H7 (cell line): ENCODE measurements at places on chromosomes 12 and 14.
A peak's percentile ranks its signal among the peaks of the same experiment; 100 is the strongest.

DNA sequence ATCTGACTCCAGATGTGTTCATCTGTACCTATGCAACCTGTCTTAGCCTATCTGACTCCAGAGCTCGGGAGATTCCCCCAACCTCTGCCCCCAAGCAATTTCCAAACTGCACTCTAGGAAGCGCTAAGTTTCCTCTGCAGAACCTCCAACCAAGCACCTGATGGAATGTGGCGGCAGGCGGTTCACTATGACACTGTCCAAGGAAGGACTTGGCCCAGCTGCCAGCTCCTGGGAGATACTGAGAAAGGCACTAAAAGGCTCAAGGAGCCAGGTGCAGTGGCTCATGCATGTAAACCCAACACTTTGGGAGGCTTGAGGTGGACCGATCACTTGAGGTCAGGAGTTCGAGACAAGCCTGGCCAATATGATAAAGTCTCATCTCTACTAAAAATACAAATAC lies 244.0 kb downstream of the BCL11B start:
- DNase-seq, result no peak

- DNase-seq, result no peak
These were observed 390.7 kb downstream of the SYT1 start for GRCh38 chr12:79255288-79255687.

- DNase-seq, result peak; percentile 30
These were observed 1124.7 kb downstream of the FLRT2 start for GRCh38 chr14:86654558-86655184.

DNA sequence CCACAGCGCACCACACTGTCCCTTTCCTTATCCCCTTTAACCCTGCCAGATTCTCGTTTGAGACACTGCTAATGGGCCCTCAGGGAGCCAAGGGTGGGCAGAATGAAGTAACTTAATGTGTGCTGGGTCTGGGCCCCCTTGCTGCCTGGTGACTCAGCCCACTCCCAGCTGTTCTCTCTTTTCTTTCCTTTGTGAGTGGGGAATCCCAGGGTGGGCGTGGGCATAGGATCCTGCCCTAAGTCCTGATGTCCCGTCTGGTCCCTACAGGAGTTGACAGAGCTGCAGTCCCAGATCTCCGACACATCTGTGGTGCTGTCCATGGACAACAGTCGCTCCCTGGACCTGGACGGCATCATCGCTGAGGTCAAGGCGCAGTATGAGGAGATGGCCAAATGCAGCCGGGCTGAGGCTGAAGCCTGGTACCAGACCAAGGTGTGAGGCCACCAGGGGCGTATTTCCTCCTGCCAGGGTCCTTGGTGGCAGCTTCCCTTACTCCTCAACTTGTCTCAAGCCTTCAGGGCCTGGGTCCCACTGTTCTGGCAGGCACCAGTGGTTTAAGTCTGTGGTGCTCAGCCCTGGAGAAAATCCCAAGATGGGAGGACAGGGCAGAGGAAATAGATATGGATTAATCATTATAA lies 8.3 kb downstream of the KRT7 start:
- DNase-seq, result no peak

GRCh38 chr14:82238649-82239048 lies 705.0 kb upstream of the SEL1L start:
- no peak for DNase-seq

DNA sequence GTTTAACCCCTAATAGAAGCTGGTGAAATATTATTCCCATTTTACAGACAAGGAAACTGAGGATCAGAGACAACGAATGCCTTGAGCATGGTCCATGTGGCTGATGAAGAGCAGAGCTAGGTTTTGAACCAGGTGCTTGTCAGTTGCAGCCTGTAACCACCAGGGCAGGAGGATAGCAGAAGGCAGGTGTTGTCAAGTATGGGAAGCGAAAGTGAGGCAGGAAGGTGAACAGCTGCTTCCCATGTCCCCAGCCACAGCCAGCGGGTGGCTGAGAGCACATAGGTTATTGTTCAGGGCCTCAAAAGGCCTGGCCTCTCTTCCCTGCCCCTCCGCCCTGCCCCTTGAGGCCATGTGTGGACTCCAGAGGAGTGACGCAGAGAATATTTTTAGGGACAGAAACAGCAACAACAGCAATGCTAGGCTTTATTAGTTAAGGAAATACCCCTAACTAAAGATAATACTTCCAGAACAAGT lies 39.6 kb downstream of the IQSEC3 start:
- DNase-seq, result peak; percentile 83

GRCh38 chr14:33720284-33720787 lies 230.5 kb downstream of the EGLN3 start:
- no peak for DNase-seq

DNA sequence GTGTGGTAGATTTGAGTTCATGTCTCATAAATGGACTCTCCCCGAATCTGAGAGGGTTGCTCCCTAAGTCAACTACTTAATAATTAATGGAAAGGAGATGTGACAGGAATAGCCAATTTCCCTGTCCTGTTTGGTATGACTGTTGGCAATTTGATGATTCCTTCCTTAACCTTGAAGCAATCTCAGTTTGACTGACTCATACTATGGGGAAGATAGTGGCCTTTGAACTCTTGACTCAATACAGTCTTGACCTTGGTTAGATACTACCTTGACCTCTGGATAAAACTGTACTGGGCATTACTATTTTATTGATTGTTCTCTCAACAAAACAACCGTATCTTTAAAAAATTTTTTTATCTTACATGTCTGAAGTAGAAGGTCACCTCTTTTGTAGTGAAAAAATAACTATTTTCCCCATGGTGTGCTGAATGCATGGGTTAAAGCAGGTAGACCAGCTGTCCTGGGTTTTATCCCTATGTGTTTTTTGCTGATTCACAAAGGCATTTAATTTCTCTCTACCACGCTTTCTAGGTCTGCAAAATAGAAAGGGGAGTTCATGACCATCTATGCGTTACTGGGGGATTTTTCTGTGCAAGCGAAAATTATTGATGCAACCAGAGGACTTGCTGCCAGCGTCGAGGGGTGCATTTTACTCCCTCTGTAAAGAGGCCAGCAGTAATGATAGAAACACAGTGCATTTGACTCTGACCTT lies 80.1 kb downstream of the ETV6 start:
- DNase-seq, result no peak
